ENCODE measurements at places on chromosomes 5 and 9.

GRCh38 chr9:121537283-121537682 lies 37.6 kb upstream of the GGTA1 start:
- no peak for DNase-seq

DNA sequence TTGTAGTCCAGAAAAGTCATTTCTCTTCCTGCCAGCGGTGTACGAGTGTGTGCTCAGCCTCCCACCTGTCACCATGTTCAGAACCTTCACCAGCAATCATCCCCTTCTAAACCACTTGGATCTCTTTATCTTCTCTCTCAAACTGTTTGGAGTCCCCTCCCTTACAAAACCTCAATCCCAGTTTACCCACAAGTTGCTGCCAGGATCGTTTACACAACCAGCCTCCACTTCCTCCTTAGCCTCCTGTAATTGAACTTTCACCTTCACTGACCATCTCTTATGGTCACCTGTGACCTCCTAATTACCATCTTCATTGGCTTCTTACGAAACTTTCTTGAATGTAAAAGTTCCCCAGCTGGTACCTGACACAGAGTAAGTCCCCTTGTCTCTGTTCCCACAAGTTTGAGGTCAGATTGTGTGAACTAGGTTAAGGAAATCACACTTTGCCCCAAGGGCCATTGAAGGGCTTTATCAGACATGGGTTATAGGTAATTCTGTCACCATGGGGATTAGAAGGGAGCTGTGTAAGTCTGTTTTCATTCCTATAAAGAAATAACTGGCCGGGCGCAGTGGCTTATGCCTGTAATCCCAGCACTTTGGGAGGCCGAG lies 20.0 kb downstream of the RNF44 start:
- DNase-seq: no peak

GRCh38 chr5:14581891-14582796 lies 552 bp downstream of the OTULINL start:
- DNase-seq: no peak

GRCh38 chr9:11755951-11756350 lies 937.2 kb upstream of the TYRP1 start:
- DNase-seq: no peak

GRCh38 chr5:158881091-158881880 lies 218.4 kb downstream of the EBF1 start:
- DNase-seq: no peak
